HCEC 1CT (cell line): ENCODE measurements at places on chromosomes 2 and 18.

- no peak for DNase-seq
These were observed at the start of gene ELOA2 for GRCh38 chr18:47035156-47035671. ELOA2 (minus strand) TSS chr18:47035621; CDS start chr18:47035264, 357 bp downstream.

DNA sequence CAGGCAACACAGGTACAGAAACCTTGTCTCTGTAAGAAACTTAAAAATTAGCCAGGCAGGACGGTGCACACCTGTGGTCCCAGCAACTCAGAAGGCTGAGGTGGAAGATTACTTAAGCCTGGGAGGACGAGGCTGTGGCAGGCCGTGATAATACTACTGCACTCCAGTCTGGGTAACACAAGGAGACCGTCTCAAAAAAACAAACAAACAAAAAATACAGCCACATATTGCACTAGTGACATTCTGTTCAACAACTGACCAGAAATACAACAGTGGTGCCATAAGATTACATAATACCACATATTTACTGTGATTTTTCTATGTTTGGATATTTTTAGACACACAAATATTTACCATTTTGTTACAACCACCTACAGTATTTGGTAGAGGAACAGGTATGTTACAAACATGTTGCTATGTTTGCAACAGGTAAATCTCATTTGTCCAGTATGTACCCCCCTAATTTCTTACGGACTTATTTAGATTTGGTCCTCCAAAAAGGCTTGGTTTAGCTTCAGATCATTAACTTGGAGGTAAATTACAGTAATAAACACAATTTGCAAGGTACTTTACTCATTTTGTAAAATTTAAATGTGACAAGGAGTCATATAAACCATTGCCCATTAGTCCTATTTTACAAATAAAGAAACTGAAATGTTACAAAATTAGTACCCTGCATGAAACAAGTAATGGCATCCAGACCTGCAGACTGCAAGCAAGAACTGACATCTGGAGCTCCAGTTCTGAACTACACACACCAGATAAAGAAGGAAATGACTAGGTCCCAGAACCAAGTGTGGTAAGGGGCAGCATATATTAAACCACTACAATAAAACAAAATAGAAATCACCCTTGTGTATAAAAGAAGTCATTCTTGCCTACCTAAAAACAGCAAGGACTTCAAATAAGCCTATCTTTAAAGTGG lies 36.8 kb downstream of the TRIP12 start:
- DNase-seq = no peak

DNA sequence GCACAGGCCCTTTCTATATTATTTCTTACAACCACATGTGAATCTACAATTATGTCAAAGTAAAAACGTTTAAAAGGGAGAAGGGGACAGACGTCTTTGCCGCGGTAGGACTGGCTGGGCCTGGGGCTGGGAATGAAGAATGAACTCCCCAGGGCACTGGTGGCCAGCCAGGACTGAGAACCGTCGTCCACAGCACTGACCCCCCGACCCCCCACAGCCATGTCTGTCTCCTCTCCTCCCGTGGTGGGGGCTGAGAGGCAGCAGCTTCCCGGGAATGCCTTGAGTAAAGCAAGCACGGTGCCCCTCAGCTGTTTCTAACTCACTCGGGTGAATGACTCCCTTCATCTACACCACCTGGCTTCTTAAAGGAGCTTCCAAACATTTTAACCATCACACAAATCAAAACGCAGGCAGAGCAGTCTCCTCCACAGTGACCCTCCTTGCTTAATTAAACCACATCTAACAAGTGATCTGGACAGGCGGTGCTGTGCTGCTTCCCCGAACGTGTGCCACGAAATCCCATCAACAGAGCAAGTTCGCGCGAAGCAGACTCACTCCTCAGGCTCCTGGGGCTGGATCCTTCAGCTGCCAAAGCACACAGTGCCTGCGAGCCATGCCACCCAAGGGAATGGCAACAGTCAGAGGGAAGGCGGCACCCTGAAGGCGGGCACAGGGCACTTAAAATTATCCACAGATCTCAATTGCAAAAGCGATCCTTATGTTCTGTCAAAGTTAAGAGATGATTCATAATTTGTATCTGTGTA lies 217.7 kb downstream of the EIPR1 start:
- DNase-seq = no peak

DNA sequence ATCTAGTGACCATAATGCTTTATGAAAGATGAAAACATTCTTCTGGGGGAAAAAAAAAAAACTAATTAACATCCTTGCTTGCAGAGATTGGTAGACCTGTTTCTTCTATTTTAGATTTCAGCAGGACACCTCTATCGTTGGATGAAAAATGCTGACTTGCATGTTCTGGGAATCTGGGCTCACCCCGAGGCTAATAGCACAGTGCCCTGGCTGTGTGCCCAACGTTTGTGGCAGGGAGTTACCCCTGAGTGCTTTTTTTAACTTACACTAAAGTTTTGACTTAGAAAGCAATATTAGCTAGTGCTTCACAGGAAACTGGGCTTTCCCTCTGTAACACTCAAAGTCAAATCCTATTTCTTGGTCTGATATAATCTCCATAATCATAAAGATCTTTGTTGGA lies 233.2 kb downstream of the SLC8A1 start:
- peak; percentile 20 for DNase-seq

- no peak for DNase-seq
These were observed 54.0 kb downstream of the PELI1 start for GRCh38 chr2:64090264-64090663.

DNA sequence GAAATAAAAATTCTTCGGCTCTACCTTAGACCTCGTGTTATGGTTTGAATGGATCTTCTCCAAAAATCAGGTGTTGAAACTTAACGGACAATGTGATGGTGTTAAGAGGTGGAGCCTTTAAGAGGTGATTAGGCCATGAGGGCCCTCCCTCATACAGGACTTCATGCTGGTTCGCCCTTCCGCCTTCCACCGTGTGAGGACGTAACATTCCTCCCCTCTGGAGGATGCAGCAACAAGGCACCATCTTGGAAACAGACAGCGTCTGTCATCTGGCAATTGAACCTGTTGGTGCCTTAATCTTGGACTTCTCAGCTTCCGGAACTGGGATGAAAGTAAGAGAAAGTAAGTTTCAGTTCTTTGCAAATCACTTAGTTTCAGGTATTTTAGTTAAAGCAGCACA lies 126.3 kb upstream of the SPRED2 start:
- no peak for DNase-seq

GRCh38 chr18:3067165-3067661 lies 54.3 kb upstream of the LPIN2 start:
- DNase-seq = no peak

DNA sequence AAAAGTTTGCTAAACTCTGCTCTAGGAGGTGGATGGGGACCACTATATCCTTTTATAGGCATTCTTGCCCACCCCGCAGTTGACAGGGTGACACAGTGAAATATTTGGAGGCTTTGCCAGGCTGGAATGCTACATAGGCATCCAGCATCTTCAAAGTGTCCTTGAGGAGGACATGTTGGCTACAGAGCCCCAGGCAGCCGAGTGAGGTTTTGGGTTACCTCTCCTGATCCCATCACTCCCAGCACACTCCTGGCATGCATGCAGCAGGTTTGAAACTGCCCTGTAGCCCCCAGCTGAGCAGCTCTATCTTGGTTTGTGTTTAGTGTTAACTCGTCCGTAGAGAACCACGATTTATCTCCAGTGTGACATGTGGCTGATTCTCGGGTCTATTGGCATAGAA lies 7.3 kb downstream of the FOSL2 start:
- no peak for DNase-seq

DNA sequence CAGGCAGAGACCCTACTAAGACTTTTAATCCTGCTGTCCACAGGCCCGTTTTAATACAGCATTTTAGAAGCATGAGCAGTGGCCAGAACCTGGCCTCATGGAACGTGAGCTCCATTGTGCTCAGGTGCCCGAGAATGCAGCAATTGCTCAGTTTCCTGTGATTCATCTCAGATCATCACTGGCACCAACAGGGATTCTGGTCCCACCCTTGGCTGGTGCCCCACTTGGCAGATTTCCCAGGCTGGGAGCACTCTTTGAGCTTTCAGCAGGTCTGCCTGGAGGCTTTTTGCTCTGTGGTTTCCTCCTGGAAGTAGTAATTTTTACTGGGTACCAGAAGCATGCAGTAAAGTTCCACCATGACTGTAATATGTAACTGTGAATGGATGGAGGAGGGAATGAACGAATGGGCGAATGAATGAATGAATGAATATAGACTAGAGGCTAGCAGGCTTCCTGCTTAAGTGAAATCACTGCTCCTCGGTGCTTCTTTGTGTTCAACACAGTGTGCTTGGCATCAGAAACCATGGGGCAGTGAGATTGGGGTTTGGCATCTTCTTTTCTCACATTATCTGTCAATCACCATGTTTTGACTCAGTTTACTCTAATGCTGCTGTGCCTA lies 312.9 kb downstream of the PRKCE start:
- DNase-seq = peak; percentile 63

DNA sequence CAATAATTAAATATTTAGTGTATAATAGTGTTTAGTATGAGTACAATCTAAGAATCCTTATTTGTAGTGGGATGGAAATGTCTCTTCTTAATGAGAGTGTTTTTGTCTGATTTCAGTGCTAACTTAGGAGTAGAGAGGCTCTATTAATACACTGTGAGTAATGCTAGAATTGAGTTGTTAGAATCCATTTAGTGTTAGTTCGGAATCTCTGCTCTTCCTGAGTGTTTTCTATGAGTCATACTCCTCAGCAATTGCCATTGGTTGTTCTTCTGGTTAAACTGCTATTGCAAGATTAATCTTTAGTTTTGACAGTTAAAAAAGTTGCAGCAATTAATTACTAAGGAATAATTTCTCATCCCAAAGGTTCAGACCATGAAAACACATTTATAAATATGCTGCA lies 828.6 kb upstream of the POU3F3 start:
- DNase-seq = no peak
